ENCODE measurements at places on chromosomes 3 and 15. TPM values are rescaled to one million over a fixed set of nuclear protein-coding genes. Genes with fewer than 3 reads are reported as not detected.

The RLBP1 gene
- not detected for total RNA-seq

The ATP13A5 gene
- not detected for total RNA-seq

DNA sequence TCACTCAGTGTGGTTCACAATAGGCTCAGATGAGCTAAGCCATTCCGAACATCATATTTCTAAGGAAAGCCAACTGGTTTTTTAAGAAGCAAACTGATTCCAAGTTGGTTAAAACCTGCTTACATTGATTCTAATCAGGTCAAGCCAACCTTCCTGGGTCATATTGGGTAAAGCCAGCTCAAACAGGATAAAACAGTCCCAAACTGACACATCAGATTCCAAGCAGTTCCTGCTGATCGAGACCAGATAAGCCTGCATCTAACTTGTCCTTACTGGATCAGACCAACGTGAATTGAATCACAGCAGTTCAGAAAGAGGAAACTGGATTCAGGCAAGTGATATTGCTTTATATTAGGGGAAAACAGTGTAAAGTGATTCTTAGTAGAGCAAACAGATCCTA, 18.6 kb upstream of the THSD4 start:
- no peak overlapping the region for H3K27ac ChIP-seq
- H3K4me1 ChIP-seq, result no peaks in the 10 kb centered on the region
- H3K36me3 ChIP-seq, result no peaks in the 10 kb centered on the region
- no peak for DNase-seq

DNA sequence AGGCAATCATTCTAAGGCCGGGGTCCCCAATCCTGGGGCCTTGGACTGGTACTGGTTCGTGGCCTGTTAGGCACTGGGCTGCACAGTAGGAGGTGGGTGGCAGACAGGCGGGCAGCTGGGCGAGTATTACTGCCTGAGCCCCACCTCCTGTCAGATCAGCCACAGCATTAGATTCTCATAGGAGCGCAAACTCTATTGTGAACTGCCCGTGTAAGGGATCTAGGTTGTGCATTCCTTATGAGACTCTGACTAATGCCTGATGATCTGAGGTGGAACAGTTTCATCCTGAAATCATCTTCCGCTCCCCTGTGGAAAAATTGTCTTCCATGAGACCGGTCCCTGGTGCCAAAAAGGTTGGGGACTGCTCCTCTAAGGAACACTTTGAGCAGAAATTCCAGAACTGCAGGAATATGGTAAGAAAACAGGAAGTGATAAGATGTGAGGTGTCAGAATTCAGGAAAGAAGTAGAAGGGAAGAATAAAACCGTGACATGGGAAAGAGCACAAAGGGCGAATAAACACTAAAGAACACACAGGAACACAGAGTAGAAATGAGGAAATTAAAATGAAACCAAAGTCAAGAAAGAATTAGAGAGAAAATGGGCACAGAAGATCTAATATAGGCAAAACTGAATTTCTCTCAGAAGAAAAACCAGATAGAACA, 57.6 kb downstream of the PDCD6IP start:
- no peak overlapping the region for H3K4me3 ChIP-seq
- H3K4me1 ChIP-seq, result no peaks in the 10 kb centered on the region
- H3K27me3 ChIP-seq, result no peaks in the 10 kb centered on the region
- H3K27ac ChIP-seq, result no peak overlapping the region

DNA sequence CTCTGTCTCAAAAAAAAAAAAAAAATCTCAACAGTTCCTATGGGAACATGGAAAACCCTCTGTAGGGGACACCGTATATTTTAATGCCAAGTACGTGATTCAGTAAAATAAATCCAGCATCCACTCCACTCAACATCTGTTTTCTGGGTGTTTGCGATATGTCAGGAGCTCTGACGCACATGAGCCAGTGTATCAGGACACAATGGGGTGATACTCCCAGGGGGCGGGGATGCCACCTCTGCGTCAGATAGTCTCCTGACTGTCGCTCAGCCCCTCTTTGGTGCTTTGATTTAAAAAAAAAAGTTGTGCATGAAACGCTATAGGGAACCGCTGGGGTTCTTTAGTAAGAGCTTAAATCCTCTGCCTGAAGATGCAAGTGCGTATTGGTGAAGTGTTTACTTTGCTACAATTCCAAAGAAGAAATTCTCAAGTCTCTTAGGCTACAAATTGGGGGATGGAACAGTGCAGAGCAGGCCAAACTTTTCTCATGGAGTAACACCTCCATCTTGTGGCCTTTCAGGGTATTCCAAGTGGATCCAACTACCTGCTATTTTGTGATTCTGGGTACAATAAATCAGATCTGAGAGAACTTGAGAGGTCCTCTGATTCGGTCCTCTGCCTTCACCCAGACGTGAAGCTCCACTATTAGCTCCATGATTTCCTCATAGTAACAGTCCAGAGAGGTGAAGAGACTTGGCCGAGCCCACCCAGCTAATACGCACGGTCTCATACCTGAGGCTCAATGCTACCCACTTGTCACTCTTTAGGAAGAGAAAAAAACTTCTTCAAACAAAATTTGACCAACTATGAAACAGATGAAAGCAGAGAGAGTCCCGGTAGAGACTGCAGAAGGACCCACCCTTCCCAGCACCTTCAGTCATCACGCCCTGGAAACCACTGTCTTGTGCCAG, 9.3 kb upstream of the NR2E3 start:
- no peaks in the 10 kb centered on the region for H3K4me1 ChIP-seq
- H3K27ac ChIP-seq, result no peak overlapping the region
- no peak overlapping the region for H3K4me3 ChIP-seq
- H3K36me3 ChIP-seq, result no peaks in the 10 kb centered on the region

DNA sequence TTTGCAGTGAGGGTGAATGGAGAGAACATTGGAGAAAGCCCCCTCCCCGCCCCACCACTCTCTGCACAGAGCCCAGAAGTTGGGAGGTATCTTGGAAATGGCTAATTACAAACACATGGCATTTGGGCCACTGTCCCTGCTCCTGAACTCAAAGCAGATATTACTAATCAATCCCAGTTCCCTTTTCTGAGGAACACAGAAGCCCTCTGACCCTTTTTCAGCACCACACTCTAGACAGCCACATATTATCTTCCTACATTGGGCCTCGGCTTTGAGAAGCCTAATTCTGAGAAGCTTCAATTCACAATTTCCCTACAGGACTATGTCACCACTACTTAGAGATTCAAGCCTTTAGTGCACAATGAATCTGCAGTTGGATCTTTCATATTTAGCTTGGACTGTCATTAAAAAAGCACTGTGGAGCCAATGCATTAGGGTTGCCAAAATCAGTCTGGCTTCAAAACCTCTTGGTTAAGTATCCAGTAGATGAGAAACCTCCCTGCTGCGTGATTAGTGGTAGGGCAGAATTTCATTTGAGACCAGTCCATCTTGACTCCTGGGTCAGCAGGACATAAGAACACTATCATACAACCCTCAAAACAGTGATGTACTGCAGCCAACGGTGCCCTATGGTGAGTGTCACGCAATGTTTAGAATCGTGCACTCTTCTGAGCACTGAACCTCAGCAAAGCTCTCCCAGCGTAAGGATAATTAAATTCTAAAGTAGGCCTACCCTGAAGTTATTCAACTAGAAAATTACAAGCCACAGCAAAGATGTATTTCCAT, 26.1 kb downstream of the MGLL start:
- H3K27ac ChIP-seq, result no peak overlapping the region
- H3K4me3 ChIP-seq, result no peak overlapping the region
- no peak for DNase-seq
- H3K27me3 ChIP-seq, result no peaks in the 10 kb centered on the region

- no peaks in the 10 kb centered on the region for H3K4me1 ChIP-seq
- H3K4me3 ChIP-seq, result no peak overlapping the region
- no peaks in the 10 kb centered on the region for H3K27me3 ChIP-seq
- no peak overlapping the region for H3K27ac ChIP-seq
- H3K36me3 ChIP-seq, result no peaks in the 10 kb centered on the region
- DNase-seq, result peak; percentile 50
Observed at GRCh38 chr3:63818282-63819150, 583 bp upstream of the C3orf49 start.

- no peak overlapping the region for H3K4me3 ChIP-seq
- H3K4me1 ChIP-seq, result no peaks in the 10 kb centered on the region
- no peak for DNase-seq
- H3K36me3 ChIP-seq, result no peaks in the 10 kb centered on the region
- no peak overlapping the region for H3K27ac ChIP-seq
Observed at GRCh38 chr3:84077479-84077878, 881.3 kb upstream of the CADM2 start.

GRCh38 chr3:52495777-52496602, 852 bp downstream of the STAB1 start:
- H3K4me3 ChIP-seq, result peak overlapping the region; percentile 24
- peaks cover 11% of the 10 kb centered on the region for H3K36me3 ChIP-seq
- no peak overlapping the region for H3K27ac ChIP-seq
- H3K27me3 ChIP-seq, result no peaks in the 10 kb centered on the region

GRCh38 chr3:51646091-51646490, 25.0 kb upstream of the TEX264 start:
- DNase-seq, result no peak
- no peak overlapping the region for H3K27ac ChIP-seq
- no peaks in the 10 kb centered on the region for H3K4me1 ChIP-seq
- peaks cover 81% of the 10 kb centered on the region for H3K36me3 ChIP-seq
- H3K4me3 ChIP-seq, result no peak overlapping the region

GRCh38 chr15:55743729-55744655, 1.0 kb upstream of the PRTG start:
- H3K36me3 ChIP-seq, result no peaks in the 10 kb centered on the region
- H3K27ac ChIP-seq, result peak overlapping the region; percentile 36
- no peak for DNase-seq
- H3K4me3 ChIP-seq, result peak overlapping the region; percentile 49
- H3K27me3 ChIP-seq, result no peaks in the 10 kb centered on the region
- H3K4me1 ChIP-seq, result no peaks in the 10 kb centered on the region

DNA sequence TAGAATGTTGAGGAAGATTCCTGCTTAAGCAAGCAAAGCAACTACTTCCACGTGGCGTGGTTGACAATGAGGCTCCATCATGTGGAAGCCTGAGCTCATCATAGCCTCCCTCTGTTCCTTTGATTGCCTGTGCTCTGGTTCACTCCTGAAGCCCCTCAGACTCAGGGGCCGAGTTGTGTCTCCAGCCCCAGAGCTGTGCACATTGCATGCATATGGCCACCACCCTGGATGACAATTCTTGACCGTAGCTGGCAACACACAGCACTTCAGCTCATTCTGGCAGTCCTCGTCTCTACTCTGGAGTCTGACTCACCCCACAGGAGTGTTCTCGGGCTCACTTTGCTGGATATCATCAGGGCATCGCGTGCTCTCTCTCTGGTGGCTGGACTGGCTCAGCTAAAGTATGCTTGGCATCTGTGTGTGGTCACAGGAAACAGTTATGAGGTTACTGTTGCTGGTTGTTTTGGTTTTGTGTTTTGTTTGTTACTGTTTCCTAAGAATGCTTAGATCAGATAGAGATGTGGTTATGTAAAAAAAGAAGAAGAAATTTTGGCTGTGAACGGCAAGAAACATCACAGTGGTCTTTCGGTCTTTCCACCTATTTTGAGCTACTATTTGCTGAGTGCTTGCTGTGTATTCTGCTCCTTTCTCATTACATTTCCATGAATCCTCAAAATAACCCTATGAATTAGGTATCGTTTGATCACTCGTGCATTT, 41.6 kb upstream of the MRPS22 start:
- no peak overlapping the region for H3K27ac ChIP-seq
- H3K36me3 ChIP-seq, result no peaks in the 10 kb centered on the region
- H3K27me3 ChIP-seq, result no peaks in the 10 kb centered on the region
- no peak overlapping the region for H3K4me3 ChIP-seq
- H3K4me1 ChIP-seq, result no peaks in the 10 kb centered on the region

The MKRN2OS gene
- total RNA-seq, result not detected

DNA sequence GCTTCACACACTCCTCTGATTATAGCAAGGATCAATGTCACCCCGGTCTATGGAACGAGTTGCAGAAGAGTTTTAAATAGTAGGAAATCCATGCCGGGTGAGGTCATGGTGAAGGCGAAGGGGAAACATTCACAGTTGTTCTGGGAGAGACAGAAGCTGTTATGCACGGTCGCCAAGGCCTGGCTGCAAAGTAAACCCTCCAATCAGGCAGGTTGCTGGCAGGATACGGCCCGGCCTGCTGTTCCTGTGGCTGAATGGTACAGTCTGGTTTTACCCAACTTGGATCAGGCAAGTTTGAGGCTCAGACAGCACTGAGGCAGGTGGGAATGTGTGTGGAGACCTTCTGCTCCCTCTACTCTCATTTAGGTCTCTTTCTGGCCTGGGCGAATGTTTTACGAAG, 45.3 kb upstream of the ATP2B2 start:
- DNase-seq, result no peak
- no peak overlapping the region for H3K27ac ChIP-seq
- H3K36me3 ChIP-seq, result no peaks in the 10 kb centered on the region
- H3K27me3 ChIP-seq, result no peaks in the 10 kb centered on the region
- peaks cover 6% of the 10 kb centered on the region for H3K4me1 ChIP-seq

DNA sequence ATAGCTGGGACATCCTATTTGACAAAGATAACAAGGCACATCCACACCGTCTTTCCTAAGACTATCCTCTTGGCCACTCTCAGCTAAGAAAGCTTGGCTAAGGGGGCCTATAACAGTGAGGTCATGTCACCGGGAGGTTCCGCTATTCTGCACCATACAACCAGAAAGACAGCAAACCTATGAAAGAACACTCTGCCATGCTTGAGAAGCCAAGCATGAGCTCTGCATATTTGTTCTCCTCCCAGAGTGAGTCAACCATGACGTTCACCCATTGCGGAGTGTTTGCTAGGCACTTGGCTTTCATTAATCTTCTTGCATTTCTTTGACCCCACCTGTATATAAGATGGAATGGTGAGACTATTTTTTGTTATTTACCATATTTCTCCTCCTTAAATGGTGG, 141.2 kb downstream of the GMNC start:
- H3K4me3 ChIP-seq, result no peak overlapping the region
- H3K27me3 ChIP-seq, result no peaks in the 10 kb centered on the region
- no peak overlapping the region for H3K27ac ChIP-seq
- no peak for DNase-seq
- H3K4me1 ChIP-seq, result no peaks in the 10 kb centered on the region
- H3K36me3 ChIP-seq, result no peaks in the 10 kb centered on the region

The GOLGA6C gene
- not detected for total RNA-seq

The CLDN1 gene
- total RNA-seq, result 116 TPM

The EPM2AIP1 gene
- 13.9 TPM for total RNA-seq

The FGF7 gene
- total RNA-seq, result 216 TPM

The EIF4E3 gene
- 18.4 TPM for total RNA-seq

DNA sequence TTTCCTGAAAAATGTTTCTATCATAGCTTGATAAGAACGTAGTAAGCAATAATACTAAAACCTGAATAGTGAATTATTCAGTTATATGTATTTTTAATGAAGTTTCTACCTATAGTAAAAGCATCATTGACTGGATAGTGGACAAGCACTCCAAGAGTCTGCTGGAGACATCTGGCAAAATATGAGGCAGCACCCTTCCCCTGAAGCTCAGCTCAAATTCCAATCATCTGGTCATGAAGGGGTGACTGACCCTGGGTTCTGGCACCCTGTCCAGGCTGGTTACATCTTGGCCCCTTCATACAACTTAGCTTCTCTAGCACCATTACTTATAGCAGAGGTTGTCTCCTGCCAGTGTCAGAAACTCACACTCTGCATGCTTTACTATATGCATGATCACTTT, 455.4 kb downstream of the RAP2B start:
- no peaks in the 10 kb centered on the region for H3K36me3 ChIP-seq
- H3K27ac ChIP-seq, result no peak overlapping the region
- no peak overlapping the region for H3K4me3 ChIP-seq
- H3K4me1 ChIP-seq, result no peaks in the 10 kb centered on the region
- no peak for DNase-seq
- H3K27me3 ChIP-seq, result no peaks in the 10 kb centered on the region

GRCh38 chr3:101542957-101543356, 18.7 kb upstream of the TRMT10C start:
- H3K4me1 ChIP-seq, result no peaks in the 10 kb centered on the region
- no peak for DNase-seq
- H3K27ac ChIP-seq, result no peak overlapping the region
- H3K4me3 ChIP-seq, result no peak overlapping the region
- no peaks in the 10 kb centered on the region for H3K27me3 ChIP-seq
- H3K36me3 ChIP-seq, result no peaks in the 10 kb centered on the region

The C2CD4A gene
- 0.30 TPM for total RNA-seq
